GM06990 (cell line): ENCODE measurements at places on chromosomes 11 and 22.

- no peak for DNase-seq
Observed at GRCh38 chr22:32987081-32987631, 71.0 kb downstream of the SYN3 start.

DNA sequence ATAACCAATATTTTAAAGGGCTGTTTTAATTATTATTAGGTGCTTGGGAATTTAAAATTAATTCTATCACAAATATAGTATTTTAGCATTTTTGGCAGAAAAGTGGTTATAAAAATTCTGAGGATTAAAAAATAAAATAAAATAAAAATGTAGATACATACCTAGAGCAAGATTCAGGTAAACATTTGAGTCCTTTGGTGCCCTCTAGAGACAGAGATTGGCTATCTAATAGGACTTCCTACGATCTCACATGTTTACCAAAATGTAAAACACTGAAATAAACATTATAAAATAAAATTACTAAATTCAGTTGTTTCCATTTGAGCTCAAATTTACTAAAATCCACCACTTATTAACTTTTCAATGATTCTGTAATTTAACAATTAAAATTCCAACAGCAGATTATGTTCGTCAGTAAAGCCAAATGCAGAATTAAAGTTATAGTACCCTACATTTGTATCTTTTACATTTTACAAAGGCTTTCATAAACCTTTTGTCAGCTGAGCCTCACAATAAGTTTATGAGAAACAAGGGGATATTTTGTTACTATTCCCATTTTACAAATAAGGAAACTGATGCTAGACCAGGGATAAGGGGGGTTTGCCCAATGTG, 27.7 kb downstream of the SLC36A4 start:
- no peak for DNase-seq

GRCh38 chr22:36330655-36331305, 57.0 kb downstream of the MYH9 start:
- DNase-seq, result no peak

- no peak for DNase-seq
Observed at GRCh38 chr22:28771195-28771791, 1.2 kb upstream of the CCDC117 start.

GRCh38 chr22:48376428-48376827, 1451.2 kb downstream of the BRD1 start:
- no peak for DNase-seq

DNA sequence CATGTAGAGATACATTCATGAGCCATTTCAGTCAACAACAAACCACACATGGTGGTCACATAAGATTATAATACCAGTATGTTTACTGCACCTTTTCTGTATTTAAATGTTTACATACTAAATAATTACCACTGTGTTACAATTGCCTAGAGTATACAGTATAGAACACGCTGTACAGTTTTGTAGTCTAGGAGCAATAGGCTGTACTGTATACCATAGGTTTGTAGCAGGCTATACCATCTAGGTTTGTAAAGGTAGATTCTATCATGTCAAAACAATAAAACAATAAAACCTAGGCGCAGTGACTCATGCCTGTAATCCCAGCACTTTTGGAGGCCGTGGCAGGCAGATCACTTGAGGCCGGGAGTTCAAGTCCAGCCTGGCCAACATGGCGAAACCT, 1.1 kb downstream of the TRIM48 start:
- DNase-seq, result no peak

DNA sequence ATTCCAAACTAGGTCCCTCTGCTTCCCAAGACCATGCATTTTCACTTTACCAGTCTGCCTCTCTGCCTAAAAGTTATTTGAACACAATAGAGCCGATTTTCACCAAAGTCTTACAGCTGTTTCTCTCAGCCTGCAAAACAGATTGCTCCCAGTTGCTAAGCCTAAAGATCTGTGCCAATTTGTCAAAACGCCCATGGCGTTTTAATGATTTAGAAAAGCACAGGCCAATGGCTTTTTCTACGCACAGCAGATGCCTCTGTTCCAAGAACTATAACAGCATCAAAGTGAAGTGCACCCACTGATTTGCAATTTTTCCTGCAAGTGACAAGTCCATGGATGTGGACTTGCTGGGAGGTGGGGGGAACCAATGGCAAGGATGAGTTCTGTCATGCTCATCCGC, 173.9 kb upstream of the SYN3 start:
- DNase-seq, result no peak

DNA sequence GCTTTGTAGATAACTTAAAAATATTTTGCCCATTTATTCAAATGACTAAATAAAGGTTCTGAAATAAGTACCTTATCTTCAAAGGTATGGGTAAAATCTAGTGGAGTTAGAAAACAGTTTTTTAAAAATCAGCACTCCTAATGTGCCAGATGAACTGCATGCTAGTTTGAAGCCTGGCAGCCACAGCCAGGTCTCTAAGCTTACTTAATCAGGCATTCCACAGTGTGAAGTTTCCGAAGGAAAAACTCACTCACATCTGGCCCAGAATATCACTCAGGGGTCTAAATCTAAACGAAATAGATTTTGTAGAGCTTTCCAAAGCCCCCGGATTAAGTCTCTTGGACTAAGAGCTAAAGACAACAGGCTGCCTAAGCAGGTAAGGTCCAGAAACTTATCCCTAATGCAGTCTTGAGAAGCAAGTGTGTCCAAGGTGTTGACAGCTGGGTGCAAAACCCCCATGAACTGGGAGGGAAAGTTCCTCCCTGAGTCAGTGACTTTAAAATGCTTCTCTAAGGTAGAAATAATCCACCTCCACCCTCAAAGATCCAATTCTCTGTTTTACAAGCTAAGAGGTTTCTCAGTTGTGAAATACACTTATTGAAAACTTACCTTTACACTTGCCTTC, 157.6 kb downstream of the FCHSD2 start:
- no peak for DNase-seq

GRCh38 chr11:78061921-78062311, 1.7 kb upstream of the THRSP start:
- DNase-seq, result no peak

GRCh38 chr22:22118987-22119386, 125.6 kb upstream of the VPREB1 start:
- no peak for DNase-seq

DNA sequence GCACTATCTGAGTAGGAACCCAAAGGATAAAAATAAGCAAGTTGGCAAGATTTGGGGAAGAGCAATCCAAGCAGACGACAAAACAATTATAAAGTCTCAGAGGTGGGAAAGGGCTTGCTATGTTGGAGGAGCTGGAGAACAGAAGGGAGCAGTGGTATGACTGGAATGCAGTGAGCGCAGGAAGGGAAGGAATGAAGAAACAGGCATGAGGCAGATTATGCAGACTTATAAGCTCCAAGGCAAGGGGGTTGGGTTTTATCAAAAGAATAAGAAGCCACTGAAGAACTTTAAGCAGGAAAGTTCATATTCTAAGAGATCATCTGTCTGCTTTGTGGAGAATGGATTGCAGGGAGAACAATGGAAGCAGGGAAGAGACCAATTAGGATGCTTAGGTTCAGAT, 31.7 kb downstream of the PGM2L1 start:
- DNase-seq, result no peak

DNA sequence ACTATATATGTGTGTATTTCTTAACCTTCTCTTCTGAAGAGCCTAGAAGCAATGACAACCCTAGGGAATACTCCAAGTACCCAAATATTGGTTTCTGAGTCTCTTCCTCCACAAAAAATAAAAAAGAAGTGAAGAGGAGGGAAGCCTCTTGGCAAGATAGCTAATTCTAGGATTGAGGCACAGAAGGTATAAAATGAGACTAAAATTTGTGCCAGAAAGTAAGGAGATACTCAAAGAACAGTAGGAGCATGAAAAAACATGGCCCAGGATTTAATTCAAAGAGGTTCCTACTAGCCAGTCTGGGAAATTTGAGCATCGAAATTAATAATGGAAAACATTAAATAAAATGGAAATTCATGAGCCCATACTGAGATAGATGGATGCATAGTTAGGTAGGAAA, 112.1 kb downstream of the PAX6 start:
- no peak for DNase-seq

DNA sequence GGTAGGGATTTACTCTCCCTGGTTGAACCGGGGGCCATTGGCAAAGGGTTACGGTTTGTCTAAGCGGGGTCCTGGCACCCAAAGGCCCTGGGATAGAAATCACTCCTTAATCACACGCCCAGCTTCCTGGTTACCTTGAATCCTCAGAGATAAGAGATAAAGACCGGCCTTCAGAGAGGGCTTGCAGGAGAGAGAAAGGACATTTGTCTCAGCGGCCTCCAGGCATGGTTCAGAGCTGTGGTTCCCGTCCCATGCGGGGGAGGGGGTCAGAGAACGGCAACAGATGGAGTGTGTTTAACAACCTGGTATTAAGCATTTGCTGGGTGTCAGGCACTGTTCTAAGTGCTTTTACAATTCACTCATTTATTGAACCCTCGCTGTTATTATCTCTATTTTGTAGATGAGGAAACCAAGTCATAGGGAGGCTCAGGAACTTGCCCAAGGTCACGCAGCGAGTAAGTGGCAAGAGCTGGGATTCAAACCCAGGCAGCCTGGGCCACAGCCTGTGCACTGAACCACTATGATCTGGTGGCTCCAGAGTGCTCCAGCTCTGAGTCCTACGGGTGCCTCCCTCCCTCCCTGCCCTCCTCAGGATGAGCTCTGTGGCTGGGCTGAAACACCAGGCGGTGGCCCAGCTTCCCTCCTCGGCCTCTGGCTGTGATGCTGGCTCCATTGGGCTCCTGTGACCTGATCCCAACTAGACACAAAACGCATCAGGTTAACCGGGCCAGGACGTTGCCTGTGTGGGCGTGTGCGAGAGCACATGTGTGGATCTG, 18.6 kb downstream of the LRRC10B start:
- DNase-seq, result no peak

GRCh38 chr11:123258877-123259276, 63.8 kb upstream of the CLMP start:
- no peak for DNase-seq

- no peak for DNase-seq
Observed at GRCh38 chr11:9461063-9461759, 399 bp downstream of the ZNF143 start.

DNA sequence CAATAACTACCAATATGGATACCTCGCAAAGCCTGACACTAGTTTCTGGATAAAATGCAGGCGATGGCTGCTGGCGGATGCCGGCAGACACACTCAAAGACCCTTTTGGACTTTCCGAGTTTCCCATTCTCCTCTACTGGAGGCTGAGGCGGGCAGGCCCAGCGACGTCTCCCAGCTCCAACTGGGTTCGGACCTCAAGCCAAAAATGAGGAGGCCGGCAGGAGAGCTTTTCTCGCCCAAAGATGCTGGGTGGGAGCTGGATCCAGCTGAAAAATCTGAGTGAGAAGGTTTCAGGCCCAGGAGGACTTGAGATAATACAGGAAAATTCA, 428 bp upstream of the FEZ1 start:
- no peak for DNase-seq

GRCh38 chr11:47288066-47288465, 18.1 kb downstream of the MADD start:
- no peak for DNase-seq

- DNase-seq, result no peak
Observed at GRCh38 chr22:45551310-45552016, 48.8 kb downstream of the FBLN1 start.

- DNase-seq, result no peak
Observed at GRCh38 chr22:20273758-20274181, 5.7 kb upstream of the RTN4R start.

- no peak for DNase-seq
Observed at GRCh38 chr11:102566112-102566511, 35.6 kb upstream of the MMP7 start.

DNA sequence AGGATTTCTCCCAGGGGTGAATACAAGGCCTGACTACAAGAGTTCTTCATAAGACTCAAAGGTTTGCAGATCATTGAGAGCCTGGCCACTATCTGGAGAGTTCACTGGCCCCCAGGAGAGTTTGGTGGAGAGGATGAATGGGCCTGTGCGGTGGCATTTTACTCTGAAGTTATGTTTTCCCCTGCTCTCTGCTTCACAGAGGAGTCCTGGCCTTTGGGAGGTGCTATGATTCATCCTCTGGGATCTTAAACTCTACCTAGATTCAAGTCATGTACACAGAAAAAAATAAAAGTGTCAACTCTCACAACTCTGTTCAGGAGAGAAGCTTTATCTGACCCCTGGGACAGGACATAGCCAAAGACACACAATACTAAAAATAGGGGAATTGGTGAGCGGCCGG, 159.1 kb upstream of the CARD18 start:
- no peak for DNase-seq

- no peak for DNase-seq
Observed at GRCh38 chr11:59417023-59417422, 9.2 kb downstream of the OR5A2 start.

DNA sequence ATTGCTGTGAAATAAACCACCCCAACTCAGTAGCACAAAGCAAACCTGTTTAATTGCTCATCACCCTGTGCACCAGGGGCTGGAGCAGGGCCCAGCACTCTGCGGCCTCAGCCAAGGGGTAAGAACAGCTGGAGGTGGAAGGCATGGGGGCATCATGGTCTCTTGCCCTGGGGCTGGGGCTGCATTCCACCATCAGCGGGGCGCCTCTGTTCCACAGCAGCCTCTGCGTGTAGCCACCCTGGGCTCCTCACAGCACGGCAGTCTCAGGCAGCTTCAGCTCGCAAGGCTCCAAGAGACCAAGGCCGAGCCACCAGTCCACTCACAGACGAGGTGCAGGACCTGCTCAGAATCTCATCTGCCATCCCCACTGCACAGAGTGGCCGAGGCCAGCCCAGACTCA, 630.7 kb downstream of the TBC1D22A start:
- no peak for DNase-seq

DNA sequence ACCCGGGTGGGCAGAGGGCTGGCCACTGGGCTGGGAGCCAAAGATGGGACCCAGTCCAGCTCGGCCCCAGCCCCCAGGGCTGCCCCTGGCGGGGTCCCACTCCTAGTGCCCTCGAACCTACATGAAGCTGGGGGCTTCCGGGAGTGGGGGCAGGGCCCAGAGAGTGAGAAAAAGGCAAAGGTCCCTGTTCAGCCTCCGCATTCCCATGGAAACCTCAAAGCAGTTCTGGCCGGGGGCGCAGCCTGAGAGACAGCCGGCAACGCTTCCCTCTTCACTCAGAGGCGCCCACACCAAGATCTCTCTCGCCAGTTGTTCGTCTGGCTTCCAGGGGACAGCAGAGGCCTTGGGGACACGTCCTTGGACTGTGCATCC, 22.4 kb upstream of the ARHGAP8 start:
- no peak for DNase-seq

GRCh38 chr11:105203569-105204240, 64.1 kb upstream of the CARD18 start:
- no peak for DNase-seq

DNA sequence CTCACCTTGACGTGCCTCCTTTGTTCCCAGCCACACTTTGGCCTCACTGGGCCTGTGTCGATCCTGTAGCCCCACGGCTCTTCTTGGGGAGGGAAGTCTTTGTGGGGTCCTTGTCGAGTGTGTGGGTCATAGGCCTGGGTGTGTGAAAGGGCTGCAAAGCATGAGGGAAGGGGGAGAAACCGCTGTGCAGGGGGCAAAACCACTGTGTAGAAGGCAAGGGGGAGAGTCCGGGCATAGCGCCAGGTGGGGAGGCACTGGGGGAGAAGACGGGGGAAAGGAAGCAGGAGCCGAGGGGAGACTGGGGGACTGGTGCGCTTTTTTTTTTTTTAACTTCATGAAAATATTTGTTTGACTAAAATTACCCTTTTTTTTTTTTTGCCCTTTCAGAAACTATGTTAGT, 65.1 kb upstream of the RASD2 start:
- DNase-seq, result no peak
